ENCODE measurements at places on chromosomes 16 and 17.

DNA sequence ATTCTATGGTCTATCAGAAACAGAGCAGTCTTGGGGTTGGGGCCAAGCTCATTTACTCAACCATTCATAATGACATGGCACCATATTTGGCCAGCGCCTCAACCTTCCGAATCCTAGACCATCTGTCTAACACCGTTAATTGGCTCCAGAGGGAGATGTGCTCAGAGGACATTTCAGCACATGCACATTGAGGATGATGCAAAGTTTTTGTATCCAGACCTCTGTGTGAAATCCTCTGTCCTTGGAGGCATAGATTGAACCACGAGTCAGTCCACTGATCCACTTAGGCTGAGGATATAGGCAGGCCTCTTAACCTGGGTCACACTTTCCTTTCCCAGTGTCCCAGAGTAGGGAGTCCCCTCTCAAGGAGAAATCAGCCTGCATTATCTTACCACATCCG, 85.5 kb downstream of the SHISA6 start:
- no peak for DNase-seq

DNA sequence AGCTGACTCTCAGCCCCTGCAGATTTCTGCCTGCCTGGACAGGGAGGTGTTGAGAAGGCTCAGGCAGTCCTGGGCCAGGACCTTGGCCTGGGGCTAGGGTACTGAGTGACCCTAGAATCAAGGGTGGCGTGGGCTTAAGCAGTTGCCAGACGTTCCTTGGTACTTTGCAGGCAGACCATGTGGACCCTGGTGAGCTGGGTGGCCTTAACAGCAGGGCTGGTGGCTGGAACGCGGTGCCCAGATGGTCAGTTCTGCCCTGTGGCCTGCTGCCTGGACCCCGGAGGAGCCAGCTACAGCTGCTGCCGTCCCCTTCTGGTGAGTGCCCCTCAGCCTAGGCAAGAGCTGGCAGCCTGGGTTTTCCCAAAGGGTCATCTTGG, 3.9 kb downstream of the GRN start:
- no peak for DNase-seq

DNA sequence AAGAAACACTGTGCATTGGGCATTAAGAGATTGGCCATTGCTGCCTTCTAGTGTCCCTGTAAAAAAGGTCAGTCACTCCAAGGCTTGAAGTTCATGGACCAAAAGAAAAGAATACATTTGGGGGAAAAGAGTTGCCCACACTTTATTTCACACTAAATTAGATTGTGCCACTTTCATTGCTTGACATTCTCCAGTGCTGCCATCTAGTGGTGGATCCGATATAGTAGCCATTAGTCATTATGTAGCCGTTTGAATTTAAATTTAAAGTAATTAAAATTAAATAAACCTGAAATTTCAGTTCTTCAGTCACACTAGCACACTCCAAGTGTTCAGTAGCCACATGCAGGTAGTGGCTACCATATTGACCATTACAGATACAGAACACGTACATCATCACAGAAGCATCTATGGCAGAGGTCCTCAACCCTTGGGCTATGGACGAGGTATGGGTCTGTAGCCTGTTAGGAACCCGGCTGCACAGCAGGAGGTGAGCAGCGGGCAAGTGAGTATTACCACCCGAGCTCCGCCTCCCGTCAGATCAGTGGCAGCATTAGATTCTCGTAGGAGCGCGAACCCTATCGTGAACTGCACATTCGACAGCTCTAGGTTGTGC, 21.9 kb upstream of the CDH5 start:
- peak; percentile 53 for DNase-seq

GRCh38 chr16:3459401-3460090, 16.1 kb downstream of the NAA60 start:
- DNase-seq = no peak

DNA sequence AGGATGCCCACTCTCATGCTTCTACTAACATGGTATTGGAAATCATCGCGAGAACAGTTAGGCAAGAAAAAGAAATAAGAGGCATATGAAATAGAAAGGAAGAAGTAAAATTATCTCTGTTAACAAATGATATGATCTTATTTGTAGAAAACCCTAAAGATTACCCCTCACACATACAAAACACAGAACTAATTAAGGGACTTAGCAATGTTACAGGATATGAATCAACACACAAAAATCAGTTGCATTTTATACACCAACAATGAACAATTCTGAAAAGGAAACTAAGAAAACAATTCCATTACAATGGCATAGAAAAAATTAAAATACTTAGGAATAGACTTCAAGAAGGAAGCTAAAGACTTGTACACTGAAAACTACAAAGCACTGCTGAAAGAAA, 2.7 kb upstream of the CAPNS2 start:
- peak; percentile 26 for DNase-seq

DNA sequence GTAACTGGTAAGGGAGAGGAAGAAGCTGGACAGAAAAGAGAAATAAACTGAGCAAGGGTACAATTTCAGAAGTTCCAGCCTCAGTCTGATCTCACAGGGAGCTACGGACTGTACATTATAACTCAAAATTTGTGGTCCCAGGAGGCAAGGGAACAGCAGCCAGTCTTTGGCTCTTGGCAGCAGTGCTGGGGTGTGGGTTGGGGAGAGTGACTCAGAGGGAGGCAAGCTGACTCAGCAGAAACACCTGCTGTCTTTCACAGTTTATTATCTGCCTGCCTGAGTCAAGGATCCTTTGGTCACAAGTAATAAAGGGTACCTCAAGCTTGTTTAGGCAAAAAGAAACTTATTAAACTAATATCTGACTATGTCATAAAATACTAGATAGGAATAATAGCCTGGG, 73.5 kb upstream of the KIF2B start:
- no peak for DNase-seq

- no peak for DNase-seq
Measured at GRCh38 chr16:22235839-22236745, 30.0 kb downstream of the EEF2K start.

- no peak for DNase-seq
Measured at GRCh38 chr17:58215685-58216084, 3.4 kb downstream of the MKS1 start.

DNA sequence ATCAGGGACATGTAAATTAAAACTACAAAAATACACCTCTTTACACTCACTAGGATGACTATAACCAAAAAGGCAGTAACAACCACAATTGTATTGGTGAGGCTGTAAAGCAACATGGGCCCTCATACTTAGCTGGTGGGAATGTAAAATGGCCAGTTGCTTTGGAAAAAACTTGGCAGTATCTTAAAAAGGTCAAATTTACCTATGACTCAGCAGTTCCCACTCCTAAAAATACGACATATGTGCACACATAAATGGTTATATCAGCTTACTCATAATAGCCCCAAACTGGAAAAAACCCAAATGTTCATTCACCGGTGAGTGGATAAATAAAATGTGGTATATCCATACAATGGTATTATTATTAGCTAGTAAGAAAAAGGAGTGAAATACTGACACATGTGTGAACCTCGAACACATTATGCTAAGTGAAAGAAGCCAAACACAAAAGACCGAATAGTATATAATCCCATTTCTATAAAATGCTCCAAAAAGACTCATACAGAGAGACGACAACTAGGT, 391.4 kb downstream of the NPIPA8 start:
- DNase-seq = no peak

GRCh38 chr17:50602836-50603235, 31.8 kb upstream of the ABCC3 start:
- DNase-seq = no peak

DNA sequence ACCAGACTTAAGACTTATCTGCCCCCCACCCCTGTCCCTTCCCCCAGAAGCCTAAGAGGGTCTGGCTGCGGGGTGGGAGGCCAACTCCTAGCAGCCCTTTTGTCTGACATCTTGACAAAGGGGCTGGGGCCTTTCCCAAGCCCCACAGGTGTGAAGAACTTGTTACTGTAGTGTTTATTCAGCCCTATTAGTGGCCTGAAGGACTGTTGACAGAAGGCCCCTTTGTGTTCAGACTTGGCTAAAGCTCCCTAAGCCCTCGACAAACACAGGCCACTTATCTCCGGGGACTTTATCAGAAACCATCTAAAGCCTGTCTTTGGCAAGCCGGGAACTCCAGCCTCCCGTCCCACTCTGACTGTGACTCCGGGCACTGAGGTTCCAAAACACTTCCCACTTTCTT, 129.8 kb downstream of the NTN1 start:
- DNase-seq = no peak

DNA sequence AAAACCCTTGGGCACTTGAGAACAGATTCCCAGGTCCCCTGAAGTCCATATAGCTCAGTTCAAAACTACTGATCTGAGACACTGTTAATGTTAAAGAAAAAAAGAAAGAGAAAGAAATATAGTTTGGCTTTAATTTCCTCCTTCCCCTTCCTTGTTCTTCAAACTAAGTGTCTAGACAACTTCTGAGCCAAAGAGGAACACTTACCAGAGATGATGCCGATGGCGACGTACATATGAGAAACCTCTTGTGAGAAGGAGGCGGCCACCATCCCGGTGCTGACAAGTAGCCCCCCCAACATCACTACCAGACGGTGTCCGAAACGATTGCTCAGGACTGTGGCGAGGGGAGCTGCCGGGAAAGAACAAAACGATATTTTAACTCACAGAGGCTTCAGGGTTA, 17.2 kb downstream of the SLC16A6 start:
- DNase-seq = peak; percentile 66

DNA sequence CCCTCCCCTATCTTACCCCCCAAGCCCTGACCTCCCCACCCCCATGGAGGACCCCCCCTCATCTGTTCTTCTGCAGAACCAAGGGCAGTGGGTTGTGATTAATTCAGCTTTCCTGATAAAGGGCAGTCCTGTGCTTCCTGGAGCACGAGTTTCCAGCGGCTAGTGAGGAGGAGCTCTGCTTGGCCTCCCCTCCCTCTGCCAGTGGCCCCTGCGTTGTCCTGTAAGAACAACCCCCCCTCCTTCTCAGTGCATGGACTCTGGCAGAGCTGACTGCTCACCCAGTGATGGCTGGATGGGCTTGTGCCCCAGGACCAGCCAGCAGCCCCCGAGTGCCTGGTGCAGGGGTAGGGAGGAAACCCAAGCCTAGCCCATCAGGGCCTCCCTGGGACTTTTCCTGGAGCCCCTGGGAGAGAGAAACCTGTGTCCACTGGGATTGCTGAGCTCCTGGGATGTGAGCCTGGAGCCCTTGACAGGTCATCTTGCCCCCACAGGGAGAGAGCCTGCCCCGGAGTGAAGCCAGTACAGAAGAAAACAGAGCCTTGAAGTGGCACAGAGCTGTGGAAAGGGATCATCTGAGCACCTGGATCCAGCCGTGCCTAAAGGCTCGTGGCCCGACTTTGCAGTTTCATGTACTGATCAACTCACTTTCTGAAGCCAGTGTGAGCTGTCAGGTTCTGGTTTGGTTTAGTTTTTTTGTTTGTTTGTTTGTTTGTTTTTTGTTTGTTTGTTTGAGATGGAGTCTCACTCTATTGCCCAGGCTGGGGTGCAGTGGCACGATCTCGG, 26.5 kb downstream of the MMP15 start:
- no peak for DNase-seq

GRCh38 chr17:7045492-7046126, 1.7 kb upstream of the SLC16A11 start:
- DNase-seq = peak; percentile 74

DNA sequence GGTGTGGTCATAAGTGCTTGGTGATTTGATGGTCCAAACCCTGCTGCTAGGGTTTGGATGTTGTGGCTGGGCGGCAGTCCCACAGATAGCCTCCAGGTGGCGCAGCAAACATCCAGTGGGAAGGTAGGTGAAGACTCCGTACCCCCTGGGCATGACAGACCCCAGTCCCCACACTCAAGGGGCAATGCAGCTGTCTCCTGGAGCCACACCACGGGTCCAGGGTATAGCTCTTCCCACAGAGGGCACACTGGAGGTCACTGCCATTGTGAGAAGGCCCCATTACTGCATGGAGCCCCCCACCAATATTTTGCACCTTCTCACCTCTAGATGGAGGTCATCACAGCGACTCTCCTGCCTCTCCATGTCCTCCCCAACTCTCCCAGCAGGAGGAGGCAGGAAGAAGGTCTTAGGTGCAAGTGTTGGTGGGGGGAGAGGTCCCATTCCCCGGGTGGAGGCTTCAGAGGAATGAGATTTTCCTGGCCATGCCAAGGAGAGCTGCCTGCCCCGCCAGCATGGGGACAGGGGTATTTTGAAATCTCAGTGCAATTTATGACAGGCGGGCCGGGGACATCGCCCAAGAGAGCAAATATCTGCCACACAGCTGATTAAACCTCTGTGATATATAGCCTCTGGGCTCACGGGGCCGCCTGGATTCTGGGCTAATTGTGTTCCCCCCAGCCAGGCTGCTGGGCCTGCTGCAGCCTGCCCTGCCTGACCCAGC, 17.1 kb upstream of the C17orf113 start:
- DNase-seq = peak; percentile 39

- no peak for DNase-seq
Measured at GRCh38 chr17:36703860-36704266, 102.5 kb downstream of the MRM1 start.

GRCh38 chr17:28199115-28199514, 119.9 kb upstream of the TMEM97 start:
- DNase-seq = peak; percentile 15

Data from inflammatory macrophage treated with lipopolysaccharide for 4 hours (primary cell).